ENCODE measurements at places on chromosomes 1 and 21. TPM values are rescaled to one million over a fixed set of nuclear protein-coding genes. Genes with fewer than 3 reads are reported as not detected.

GRCh38 chr21:29616209-29616751, 317.6 kb downstream of the BACH1 start:
- no peak for DNase-seq

- DNase-seq: no peak
Observed at GRCh38 chr1:33641104-33641830, 168.8 kb downstream of the ZSCAN20 start.

- DNase-seq: no peak
Observed at GRCh38 chr1:209202830-209203532, 380.5 kb upstream of the CAMK1G start.

DNA sequence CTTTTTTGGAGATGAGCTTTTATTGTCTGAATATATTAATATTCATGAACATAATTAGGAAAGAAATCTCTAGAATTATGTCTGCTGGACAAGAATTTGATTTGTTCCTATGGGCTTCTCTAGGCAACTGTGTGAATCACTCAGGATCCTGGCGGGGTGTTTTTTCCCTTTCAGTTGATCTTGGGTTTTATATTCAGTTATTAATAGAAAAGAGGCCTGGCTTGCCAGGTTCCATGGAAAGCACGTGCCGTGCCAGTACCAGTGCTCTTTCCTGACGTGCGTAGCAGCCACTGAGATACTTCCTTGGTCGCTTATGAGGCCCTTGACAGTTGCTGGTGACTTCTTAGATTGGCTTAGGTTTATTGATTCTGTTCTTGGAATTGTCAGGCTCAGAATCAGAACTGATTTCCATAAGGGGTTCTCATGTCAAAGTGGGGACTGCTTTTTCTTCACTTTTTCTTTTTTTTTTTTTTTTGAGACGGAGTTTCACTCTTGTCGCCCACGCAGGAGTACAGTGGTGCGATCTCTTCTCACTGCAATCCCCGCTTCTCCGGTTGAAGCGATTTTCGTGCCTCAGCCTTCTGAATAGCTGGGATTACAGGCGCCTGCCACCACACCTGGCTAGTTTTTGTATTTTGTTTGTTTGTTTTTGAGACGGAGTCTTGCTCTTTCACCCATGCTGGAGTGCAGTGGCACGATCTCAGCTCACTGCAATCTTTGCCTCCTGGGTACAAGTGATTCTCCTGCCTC, 48.7 kb upstream of the KIF1B start:
- no peak for DNase-seq

- no peak for DNase-seq
Observed at GRCh38 chr1:164760569-164760968, 201.6 kb downstream of the PBX1 start.

GRCh38 chr1:35935442-35936388, 4.8 kb downstream of the AGO3 start:
- no peak for DNase-seq

DNA sequence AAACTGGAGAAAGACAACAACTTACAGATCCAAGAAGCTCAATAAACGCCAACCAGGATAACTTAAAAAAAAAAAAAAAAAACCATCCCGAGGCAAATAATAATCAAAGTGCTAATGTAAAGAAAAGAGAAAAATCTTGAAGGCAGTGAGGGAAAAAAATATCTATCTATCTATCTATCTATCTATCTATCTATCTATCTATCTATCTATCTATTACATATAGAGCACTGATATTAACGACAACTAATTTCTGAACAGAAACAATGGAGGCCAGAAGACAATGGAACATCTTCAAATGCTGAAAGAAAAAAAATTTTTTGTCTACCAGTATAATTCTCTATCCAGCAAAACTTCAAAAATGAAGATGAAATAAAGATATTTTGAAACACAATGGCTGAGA, 18.0 kb downstream of the PACC1 start:
- no peak for DNase-seq

DNA sequence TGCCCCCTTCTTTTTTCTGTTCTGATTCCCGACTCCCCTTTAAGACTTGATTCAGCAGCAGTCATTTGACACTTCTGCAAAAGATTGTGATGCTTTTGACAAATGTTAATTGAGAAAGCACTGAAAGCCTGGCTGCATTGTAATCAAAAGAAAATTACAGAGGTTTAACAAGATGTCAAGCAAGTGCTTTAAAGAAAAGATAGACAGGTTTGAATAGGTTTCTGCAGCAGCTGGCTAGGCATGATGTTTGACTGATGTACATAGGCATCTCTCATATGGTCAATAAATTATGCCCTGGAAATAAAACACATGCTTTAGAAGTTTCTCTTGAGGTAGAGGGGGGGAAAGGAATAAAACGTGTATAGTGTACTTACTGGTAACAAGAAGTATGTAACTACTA, 147.8 kb downstream of the ADGRL2 start:
- no peak for DNase-seq

The PLEKHN1 gene
- total RNA-seq: 7.6 TPM

The CELA3A gene
- not detected for total RNA-seq

The SLC6A17 gene
- total RNA-seq: not detected

The TMEM125 gene
- not detected for total RNA-seq

The KLHL12 gene
- total RNA-seq: 27.1 TPM
